ENCODE measurements at places on chromosomes 1 and 21.

- DNase-seq = no peak
These were observed 23.3 kb downstream of the ZBTB17 start for GRCh38 chr1:15952317-15953258.

- no peak for DNase-seq
These were observed 170.9 kb upstream of the CAMK1G start for GRCh38 chr1:209412566-209412965.

DNA sequence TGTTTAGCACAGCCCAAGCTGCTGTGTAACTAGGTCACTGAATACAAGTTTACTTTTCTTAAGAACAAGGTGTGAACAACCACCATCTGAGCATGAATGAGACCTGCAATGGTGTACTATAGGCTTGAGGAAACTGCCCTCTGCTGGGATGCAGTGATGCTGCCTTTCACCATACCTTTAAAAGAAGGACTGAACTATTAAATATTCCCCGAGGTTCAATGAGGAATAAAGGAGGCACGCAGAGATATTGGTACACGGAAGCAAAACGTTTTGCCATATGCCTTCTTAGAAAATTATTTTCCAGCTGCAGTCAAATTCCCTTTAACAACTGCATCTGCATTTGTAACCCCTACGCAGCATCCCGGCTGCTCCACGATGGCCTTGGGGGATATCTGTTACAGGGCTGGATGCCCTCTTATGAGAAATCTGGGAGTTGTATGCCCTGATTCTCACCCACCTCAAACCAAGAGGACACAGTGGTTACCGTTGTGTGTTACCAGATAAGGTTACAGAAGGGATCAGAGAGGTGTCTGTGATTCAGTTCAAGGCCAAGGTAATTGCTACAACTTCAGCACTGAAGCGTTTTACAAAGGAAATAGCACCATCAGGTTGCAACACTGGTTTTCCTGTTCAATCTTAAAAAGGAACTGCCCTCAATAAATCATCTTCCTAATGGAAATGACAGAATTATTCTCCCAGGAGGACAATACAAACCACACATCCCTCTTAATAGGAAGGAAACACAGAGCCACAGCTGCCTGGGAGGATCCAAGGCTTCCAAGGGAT lies 470.5 kb downstream of the LTN1 start:
- peak; percentile 58 for DNase-seq

- no peak for DNase-seq
These were observed 9.8 kb downstream of the ERRFI1 start for GRCh38 chr1:8016210-8016894.

DNA sequence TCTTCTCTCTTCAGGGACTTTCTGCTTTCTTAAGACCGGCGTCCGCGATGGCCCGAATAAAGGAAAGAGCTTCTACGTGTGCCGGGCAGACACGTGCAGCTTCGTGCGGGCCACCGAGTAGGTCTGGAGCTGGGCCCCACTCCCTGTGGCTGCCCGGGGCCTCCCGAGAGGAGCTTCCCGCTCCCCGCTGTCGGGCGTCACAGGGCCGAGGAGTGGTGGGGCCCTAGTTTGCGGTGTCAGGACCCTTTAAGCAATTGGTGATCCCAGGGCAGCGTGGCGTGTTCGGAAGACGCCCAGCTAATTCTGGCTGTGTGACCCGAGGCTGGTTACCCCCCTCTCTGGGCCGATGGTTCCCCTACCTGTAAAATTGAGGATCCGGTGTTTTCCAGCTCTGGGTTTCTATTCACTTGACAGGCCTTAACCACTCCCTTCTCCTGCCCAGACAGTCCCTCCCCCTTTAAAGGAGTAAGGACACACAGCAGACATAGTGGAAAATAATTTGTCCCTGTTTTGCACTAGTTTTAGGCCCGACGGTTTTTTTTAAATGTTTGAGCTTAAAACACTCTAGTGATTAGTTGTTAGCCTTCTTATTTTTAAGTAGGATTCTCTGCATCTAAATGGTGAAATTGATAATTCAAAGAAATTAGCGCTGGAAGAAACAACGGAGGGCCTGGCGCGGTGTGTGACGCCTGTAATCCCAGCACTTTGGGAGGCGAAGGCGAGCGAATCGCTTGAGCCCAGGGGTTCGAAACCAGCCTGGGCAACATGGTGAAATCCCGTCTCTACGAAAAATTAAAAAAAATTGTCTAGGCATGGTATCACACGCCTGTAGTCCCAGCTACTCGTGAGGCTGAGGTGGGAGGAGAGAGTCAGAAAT lies 553 bp downstream of the TTF2 start:
- DNase-seq = peak; percentile 54

- DNase-seq = no peak
These were observed 8.3 kb downstream of the NFYC start for GRCh38 chr1:40699787-40700186.

DNA sequence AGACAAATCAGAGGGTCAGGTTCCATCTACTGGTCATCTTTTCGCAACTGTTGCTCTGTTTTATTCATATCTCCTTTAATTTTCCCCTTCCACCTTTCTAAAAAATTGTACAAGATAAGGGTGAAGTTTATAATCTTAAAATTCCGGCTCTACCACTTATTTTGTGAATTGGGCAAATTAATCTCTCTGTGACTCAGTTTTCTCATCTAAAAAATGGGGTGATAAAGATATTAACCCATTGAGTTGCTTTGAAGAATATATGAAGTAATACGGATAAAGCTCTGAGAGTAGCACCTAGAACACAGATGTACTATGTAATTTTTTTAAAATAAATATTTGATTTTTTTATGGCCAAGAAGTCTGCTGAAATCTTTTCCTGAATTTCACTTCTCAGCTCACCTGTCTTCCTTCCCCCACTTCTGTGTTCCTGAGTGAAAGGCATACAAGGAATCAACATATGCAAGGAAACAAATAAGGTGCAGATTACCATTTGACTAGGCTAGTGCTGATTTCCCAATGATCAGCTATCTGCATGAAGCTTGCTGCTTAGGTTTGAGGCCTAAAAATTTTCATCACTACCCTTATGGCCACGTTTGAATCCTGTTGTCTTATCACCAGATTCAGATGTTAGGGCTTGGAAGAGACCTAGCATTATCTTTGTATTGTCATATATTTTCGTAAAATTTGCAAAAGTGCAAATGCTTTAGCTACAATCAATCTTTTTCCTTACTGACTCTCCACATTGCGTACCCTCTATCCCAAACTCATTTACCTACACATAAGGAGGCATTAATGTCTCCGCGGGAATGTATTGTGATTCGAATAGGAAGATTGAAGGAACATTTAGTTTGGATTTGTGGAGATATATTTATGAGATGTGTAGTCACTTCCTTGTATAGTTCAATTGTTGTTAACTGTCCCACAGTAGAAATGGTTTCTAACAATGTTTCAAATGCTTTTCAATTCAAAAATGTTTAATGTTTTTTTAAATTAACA lies 718.3 kb upstream of the PTBP2 start:
- DNase-seq = no peak

DNA sequence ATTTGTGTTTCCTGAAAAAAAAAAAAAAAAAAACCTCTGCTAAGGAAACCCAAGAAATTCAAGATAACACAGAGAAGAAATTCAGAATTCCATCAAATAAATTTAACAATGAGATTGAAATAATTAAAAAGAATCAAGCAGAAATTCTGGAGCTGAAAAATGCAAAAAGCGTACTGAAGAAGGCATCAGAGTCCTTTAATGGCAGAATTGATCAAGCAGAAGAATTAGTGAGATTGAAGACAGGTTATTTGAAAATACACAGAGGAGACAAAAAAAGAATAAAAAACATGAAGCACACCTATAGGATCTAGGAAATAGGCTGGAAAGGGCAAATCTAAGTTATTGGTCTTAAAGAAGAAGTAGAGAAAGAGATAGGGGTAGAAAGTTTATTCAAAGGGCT lies 38.2 kb downstream of the NME7 start:
- DNase-seq = no peak

All from tongue (tissue), 3 donors.